ENCODE measurements at places on chromosomes 5 and 9.

DNA sequence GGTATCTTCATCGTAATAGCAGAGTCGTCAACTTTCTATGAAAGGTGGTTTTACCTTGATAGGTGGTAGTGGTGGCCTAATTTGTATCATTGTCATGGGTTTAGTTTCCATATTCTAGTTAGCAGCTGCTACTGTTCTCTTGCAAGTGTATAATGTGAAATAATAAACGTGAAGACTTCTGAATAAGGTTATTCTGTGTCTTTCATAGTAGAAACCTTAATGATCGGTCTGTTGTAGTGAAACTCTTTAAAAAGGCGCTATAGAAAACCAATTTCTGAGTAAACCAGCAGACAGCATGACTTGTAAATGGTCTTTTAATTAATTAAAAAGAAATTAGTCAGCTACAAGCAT, 1.6 kb downstream of the SET start:
- DNase-seq = no peak

GRCh38 chr9:33924978-33925797, 108.2 kb downstream of the UBE2R2 start:
- no peak for DNase-seq

DNA sequence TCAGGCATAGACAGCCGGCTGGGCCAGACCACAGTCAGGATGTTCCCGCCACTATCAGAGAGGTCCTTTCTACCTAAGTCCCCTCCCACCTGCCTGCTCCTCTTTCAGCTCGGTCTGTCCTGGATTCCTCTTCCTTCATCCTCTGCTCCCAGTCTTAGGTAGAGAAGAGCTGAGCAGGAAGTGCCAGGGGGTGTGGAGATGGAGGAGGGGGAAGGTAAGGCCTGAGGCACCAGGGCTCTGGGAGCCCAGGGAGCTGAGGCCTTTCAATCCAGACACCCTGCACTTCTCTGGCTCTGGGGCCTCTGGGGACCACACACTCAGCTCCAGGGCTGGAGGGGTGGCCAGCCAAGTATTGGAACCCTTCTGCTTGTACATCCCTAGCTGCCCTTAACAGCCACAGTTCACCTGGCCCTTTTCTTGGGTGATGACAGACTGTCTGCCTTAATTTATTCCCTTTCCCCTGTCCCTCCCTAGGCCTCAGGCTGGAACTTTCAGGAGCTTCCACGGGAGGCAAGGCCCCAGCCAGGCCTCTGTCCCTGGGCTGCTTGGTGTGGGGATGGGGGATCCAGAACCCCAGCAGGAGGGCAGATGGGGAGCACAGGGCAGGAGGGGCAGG, 15.6 kb downstream of the IRF1 start:
- DNase-seq = no peak

DNA sequence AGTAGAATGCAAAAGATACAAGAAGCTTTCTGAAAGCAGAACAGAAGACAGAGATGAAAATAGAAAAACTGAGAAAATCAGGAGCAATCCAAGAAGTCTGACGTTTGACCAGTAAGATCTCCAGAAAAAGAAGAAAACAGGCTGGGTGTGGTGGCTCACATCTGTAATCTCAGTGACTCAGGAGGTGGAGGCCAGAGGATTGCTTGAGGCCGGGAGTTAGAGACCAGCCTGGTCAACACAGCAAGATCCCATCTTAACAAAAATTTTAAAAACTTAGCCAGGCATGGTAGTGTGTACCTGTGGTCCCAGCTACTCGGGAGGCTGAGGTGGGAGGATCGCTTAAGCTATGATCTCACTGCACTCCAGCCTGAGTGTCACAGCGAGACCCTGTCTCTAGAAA, 15.9 kb downstream of the RETREG1 start:
- no peak for DNase-seq

GRCh38 chr9:16281707-16282106, 588.8 kb downstream of the BNC2 start:
- no peak for DNase-seq

- DNase-seq = no peak
These were observed 185.6 kb downstream of the AOPEP start for GRCh38 chr9:94911986-94912635.
